ENCODE measurements at places on chromosomes 11 and 22.

DNA sequence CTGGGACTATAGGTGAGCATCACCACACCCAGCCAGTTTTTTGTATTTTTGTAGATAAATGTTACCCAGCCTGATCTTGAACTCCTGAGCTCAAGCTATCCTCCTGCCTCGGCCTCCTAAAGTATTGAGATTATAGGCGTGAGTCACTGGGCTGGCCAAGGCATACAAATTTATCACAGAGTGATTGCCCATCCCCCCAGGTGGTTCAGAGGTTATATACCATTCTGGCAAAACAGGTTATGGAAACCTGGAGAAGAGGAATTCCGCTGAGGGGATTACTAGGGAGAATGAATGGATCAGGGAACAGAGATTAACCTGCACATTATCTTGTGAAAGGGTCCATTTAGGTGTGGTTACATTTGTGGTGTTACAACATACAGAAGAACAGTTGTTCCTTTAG, 8.1 kb downstream of the ATG13 start:
- no peak for DNase-seq

DNA sequence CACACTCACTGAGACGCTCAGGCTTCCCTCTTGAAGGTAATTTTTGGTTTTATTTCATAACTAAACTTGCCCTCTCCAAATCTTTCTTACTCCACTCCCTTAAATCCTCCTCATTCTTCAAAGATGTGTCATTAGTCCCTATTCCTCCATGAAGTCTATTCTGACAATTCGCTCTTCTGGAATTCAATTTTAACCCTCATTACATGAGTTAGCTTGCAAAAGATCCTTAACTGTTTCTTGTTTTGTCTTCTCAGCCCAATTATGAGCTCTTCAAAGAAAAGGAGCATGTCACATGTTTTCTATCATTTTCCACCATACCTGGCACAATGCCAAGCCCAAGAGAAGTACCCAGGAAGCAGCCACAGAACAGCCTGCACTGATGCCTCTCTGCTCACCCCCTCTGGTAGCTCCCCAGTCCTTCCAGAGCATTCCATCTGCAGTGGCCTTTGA, 13.0 kb downstream of the GALNT18 start:
- DNase-seq = no peak

GRCh38 chr11:116339306-116340098, 433.3 kb downstream of the BUD13 start:
- DNase-seq = no peak

GRCh38 chr11:65429068-65429681, 6.6 kb downstream of the NEAT1 start:
- DNase-seq = no peak

GRCh38 chr11:85114786-85115185, 512.4 kb downstream of the DLG2 start:
- no peak for DNase-seq

DNA sequence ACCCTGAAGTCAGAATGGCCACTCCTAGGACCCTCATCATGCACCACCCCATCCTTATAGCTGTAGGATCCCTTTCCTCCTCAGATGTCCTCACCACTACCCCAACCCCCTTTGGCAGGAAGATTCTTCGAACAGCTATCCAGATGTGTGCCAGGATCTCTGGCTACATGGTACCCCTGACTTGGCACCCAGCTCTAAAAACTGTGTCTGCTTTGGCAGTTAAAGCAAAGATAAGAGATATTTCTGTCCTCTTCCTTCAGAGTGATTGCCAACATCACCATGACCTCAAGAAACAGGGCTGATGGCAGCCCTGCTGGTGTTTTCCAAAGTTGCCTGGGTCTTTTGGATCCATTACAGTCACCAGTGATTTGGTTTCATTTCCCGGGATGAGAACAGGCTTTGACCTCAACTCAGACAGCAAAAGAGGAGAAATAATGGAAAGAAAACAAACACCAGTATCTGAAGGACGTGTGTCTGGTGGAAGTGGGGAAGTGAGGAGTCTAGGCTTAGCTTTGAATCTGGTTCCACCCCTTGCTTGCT, 4.3 kb upstream of the NRIP3 start:
- no peak for DNase-seq

- DNase-seq = no peak
Observed at GRCh38 chr11:19323502-19323901, 82.8 kb upstream of the E2F8 start.

DNA sequence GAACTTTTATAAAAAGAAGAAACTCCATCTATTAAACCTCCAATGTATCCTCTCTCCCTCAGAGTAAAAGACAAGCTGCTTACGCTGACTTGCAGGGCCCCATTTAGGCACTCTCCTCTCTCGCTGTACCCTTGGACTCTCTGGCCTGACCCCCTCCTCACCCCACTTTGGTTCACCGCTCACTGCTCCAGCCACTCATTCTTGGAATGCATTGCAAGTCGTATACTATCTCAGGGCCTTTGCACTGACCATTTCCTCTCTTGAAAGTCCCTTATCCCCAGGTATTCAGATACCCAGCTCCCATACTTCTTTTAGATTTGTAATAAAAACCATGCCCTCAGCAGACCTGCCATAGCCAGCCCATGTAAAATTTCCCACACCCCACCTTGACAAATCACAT, 139.6 kb downstream of the DBX1 start:
- no peak for DNase-seq

DNA sequence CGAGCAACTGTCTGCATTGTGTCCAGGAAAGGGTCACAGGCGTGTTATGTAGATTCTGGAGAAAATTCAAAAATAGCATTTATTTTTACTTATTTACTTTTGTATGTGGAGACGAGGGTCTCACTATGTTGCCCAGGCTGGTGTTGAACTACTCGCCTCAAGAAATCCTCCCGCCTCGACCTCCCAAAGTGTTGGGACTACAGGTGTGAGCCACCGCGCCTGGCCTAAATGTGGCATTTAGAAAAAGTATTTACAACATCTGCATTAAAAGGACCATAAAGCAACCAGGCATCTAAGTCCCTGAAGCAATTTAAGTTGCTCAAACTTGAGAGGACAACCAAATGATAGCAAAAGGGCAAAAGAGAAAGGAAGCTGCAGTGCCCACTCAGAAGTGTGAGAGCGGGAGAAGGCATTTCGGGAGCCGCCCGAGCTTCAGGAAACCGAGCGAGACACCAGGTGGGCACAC, 595 bp downstream of the TRIM66 start:
- DNase-seq = no peak

- DNase-seq = no peak
Observed at GRCh38 chr11:76803811-76804600, 20.9 kb downstream of the TSKU start.

- no peak for DNase-seq
Observed at GRCh38 chr22:46894081-46894671, 131.7 kb downstream of the TBC1D22A start.

- no peak for DNase-seq
Observed at GRCh38 chr11:6928916-6929315, 2.7 kb downstream of the ZNF215 start.

DNA sequence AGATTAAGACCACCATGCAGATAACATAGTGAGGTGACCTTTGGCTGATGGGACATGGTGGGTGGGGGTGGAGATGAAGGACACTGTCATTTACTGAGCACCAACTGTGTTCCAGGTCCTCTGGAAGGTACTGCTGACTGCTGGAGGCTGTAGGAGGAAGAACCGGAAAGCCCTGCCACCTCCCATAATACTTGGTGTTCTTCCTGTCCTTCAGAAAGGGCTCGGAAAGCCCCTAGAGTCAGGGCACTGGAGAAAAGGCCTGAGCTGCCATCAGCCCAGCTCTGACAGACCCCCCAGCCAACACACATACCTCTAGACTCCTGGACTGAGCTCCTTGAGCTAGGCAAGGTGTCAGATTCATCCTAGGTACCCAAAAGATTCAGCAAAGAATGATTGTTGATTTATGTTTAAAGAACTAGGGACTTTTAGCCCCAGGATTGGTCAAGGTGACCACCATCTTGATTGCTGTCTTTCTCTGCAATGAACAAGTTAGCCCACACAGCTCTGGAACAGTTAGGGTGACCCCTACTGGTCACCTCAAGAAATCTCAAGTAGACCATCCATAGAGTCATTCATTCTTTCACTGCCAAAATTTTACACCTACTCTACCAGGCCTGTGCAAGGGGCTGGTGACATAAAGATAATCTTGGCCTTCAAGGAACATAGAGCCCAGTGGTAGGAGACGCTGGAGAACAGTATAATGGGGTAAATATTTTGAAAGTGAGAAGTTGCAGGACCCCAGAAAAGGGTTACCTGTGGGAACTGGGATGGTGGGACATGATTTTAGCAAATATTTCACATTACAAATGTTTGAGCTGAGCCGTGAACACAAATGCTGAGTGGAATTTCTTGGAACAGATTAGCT, 39.4 kb downstream of the IRAG1 start:
- no peak for DNase-seq

- DNase-seq = peak; percentile 80
Observed at GRCh38 chr11:128814856-128815705, 52.0 kb downstream of the KCNJ1 start.

DNA sequence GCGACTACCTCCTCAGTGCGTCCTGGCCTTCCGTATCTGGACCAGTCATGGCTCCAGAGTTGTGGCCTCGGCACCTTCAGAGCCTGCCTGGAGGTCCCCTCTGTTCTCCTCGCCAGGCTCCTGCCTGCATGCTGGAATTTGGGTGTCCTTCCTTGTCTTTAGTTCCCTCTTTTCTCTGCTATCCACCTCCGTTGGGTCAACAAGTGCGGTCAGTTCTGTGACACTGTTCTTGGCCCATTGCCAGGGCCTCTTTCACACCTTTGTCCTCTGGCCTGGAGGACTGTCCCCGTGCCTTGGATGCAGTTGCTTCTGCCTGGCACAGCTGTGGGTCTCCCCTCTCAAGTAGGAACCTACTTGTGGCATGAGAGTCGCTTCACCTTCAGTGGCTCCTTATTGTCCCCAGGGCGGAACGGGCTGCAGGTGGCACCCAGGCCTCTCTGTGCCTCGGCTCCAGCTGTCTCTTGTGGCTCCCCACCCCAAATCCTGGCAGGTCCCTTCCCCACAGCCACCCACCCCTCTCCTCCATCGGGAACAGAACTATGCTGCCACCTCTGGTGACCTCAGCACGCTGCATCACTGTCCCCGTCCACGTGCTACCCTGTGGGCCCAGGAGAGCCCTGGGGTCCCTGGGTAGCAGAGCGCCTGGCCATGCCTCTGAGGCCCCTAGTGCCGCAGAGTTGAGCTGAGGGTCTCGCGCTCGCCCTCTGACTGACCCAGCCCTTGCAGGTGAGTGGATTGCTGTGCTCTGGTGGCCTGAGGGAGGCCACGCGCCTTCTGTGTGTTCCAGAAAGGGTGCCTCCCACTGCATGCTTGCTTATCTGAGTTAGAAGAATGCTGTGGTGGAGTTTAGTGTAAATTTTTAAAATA, 4.7 kb downstream of the DGCR8 start:
- DNase-seq = peak; percentile 29

GRCh38 chr11:12454782-12455181, 77.4 kb downstream of the PARVA start:
- DNase-seq = no peak

GRCh38 chr22:41367680-41368542, 13.8 kb upstream of the TEF start:
- DNase-seq = peak; percentile 52

GRCh38 chr22:44648821-44649565, 53.0 kb upstream of the PRR5 start:
- DNase-seq = no peak

DNA sequence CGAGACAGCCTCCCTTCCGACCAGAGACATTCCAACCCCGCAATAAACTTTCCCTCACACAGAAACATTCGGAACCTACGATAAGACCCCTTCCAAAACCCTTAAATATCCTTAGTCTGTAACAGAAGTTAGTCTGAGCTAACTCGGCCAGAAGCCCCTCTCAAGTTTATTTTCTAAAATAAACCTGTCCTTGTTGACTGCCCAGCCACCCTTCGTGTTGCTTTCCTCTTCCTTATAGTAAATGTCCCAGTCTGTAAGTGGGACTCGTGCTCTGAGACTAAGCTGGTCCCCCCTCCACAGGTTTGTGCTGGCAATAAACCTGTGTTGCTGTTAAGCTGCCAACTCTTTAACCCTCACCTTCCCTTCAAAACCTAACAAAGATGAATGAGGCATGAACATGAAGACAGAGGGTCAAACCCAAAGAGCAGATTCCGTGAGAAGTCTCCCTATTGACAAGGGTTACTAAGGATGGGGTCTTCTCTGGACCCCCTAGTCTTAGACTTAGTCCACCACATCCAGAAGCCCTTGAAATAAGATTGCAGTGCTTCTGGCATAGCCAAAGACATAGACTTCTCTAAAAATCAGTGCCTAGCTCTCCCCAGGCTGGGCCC, 18.2 kb downstream of the MIF start:
- DNase-seq = no peak

- no peak for DNase-seq
Observed at GRCh38 chr11:73361953-73362776, 14.0 kb upstream of the RELT start.

GRCh38 chr11:117443266-117444186, 115.9 kb downstream of the CEP164 start:
- DNase-seq = peak; percentile 77

GRCh38 chr11:58046231-58046630, 15.5 kb downstream of the OR6Q1 start:
- DNase-seq = no peak

- DNase-seq = no peak
Observed at GRCh38 chr22:41939981-41940831, 6.7 kb downstream of the CENPM start.

DNA sequence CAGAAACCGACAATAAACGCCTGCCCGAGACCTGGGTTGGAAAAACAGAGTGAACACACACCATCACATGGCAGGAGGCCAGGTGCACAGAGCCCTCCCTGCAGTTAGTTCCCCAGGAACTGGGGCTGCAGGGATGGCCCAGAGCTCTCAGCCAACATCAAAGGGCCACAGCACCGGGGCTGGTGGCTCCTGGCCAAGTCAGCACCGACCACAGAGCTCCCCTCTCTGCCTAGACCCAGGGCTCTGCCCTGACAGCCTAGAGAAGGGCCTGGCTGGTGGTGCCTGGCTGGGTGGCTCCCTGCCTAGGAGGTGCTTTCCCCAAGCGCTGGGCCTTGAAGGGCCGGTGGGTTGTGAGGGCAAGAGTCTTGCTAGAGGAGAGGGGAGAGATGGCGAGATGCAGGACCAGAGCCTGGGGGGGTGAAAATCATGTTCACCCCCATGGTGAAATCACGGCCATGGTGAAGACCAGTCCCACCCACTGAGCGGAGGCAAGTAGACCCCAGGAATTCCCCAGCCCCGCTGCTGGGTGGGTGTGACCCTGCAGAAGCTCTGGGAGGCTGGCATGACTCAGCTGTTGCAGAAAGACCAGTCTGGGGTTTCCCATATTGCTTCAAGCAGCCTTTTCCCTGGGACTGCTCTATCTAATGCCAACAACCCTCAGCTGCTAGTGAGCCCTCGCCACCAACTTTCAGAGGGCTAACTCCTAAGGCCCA, 7.2 kb upstream of the BID start:
- DNase-seq = peak; percentile 37
